ENCODE measurements at places on chromosomes 7 and 10.

- DNase-seq, result no peak
Measured at GRCh38 chr7:134462337-134462925, 3.5 kb upstream of the AKR1B1 start.

- no peak for DNase-seq
Measured at GRCh38 chr10:23253780-23254179, 61.7 kb downstream of the PTF1A start.

DNA sequence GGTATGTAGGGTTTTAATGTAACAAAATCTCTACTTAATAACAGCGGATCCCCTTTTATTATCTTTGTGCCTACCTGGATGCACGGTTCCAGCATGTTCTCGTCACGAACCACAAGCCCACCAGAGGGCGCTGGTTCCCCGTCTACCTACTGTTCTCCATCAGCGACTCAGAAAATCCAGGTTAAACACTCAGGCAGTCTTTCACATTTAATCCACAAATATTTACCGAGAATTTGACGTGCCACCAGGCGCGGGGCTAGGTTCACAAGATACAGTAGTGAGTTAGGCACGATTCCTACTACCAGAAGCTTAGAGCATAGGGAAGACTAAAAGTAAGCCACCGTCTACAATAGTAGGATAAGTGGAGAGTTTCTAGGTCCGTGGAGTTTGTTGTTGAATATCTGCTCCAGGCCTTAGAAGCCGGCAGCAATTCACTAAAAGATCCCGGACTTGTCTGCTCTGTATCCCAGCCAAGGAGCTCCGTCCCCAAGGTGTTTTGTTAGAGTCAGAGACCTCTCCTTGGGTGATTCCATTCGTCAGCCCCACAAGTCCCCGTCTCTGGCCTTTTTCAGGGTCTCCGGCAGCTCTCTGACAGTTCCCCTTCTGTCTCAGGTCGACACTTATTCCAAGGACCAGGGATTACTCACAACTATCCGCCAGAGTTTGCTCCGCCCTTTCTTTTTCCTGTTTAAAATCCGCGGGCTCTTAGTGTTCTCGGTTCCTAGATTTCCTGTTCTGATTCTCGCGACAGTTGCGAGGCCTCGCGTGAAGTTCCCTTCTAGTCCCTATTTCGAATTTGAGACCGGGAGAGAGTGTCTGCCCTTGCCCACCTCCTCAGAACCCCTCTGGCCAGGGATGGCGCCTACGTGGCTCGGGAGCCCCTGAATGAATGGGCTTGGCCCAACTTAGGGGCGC, 1.5 kb upstream of the KAZALD1 start:
- DNase-seq, result peak; percentile 95

DNA sequence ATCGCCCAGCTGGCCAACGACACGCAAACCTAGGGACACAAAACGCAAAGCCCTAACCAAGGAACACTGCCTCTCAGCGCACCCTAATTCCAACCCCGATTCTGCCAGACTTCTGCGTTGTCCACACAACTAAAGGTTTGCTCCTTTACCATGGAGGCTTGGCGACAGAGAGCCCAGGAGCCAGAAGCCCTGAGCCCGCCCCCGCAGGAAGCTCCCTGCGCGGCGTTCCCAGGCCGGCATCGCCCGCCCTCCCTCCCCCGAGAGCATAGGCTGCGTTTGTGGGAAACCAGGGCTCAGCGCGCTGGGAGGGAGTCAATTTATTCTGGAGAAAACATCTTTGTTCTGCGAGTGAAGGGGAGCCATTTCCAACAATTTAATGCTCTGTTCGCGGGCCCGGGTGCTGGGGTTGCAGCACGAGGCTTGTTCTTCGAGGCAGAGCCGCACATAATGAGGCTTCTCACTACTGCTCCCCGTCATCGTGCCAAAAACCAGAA, 103.9 kb downstream of the GRID1 start:
- DNase-seq, result no peak

DNA sequence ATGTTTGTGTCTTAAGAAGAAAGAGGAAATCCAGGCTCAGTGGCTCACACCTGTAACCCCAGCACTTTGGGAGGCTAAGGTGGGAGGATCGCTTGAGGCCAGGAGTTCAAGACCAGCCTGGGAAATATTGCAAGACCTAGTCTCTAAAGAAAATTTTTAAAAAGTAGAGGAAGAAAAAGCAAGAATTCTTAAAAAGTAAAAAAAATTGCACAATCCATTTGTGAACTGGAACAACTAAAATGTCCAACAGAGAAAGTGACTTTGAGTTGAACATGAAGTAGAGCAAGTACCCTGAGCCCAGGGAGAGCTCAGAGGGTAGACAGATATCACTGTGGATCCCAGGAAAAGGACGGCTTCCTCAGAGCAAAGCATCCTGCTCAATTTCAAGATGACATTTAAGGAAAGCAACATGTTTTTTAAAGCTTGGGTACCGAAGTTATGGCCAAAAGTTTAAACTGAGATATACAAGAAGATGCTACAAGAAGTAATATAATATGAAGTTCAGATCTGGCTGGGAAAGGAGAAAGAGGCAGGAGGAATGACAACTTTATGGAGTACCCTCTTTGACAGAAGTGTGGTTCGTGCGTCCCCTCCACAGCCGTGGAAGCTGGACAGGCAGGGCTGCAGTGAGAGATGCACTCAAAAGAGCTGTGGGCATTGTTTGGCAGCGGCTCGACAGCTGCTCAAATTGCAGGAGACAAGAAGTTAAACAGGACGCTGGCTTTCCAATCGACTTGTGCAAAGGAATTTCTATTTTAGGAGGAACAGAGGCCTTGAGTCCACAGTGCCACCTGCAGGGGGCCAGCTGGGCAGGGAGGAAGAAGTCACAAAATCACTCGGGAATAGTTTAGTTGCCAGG, 201.3 kb downstream of the JCAD start:
- no peak for DNase-seq

DNA sequence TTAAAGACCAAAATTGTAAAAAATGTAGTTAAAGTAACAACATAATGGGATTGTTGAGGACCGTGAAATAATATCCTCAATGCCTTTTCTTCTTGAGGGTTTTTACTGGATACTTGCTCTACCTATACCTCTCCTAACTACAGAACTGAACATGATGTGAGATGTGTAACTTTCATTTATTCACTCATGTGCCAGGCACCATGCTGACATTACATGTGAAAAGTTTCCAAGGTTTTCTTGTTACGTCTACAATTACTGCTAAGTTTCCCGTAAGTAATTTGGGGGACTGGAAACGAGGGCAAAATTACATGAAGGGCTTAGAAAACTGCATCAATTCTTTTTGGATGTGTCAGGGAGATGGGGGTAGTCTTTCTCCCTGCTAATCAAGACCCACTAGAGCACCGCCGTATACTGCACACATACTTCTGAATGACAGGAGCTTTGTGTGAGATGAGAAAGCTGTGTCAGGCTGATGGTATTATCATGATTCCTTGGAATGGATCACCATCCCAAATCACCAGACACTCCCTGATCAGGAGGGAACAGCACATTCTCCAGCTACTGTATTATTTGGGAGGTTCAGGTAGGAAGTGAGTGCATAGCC, 41.8 kb downstream of the PTPRZ1 start:
- no peak for DNase-seq
